Activated CD4-positive, alpha-beta T cell treated with anti-CD3 and anti-CD28 coated beads for 36 hours (primary cell): ENCODE measurements at places on chromosomes 13 and 19. TPM values are rescaled to one million over a fixed set of nuclear protein-coding genes. Genes with fewer than 3 reads are reported as not detected.
A peak's percentile ranks its signal among the peaks of the same experiment; 100 is the strongest.

GRCh38 chr13:67318398-67318797 is 88.3 kb upstream of the PCDH9 start:
- H3K36me3 ChIP-seq: no peaks in the 10 kb centered on the region
- no peaks in the 10 kb centered on the region for H3K27me3 ChIP-seq
- H3K4me3 ChIP-seq: no peak overlapping the region
- DNase-seq: no peak
- no peaks in the 10 kb centered on the region for H3K4me1 ChIP-seq

- H3K36me3 ChIP-seq: no peaks in the 10 kb centered on the region
- peak overlapping the region; percentile 69 for H3K4me3 ChIP-seq
- peak overlapping the region; percentile 72 for H3K27ac ChIP-seq
- peaks cover 19% of the 10 kb centered on the region for H3K4me1 ChIP-seq
- H3K27me3 ChIP-seq: no peaks in the 10 kb centered on the region
- DNase-seq: no peak
Measured at GRCh38 chr19:18339723-18340122, 675 bp upstream of the PGPEP1 start.

- peak overlapping the region; percentile 89 for H3K4me3 ChIP-seq
- peak; percentile 41 for DNase-seq
- H3K36me3 ChIP-seq: peaks cover 8% of the 10 kb centered on the region
- H3K4me1 ChIP-seq: peaks cover 36% of the 10 kb centered on the region
Measured at GRCh38 chr19:1173159-1173844, 766 bp downstream of the SBNO2 start.

The ZNF565 gene
- total RNA-seq: 2.9 TPM

The ZNF729 gene
- total RNA-seq: not detected

GRCh38 chr13:27200413-27201070 is 28.9 kb upstream of the USP12 start:
- H3K27me3 ChIP-seq: peaks cover 8% of the 10 kb centered on the region
- no peaks in the 10 kb centered on the region for H3K36me3 ChIP-seq
- H3K27ac ChIP-seq: no peak overlapping the region
- peak; percentile 17 for DNase-seq

DNA sequence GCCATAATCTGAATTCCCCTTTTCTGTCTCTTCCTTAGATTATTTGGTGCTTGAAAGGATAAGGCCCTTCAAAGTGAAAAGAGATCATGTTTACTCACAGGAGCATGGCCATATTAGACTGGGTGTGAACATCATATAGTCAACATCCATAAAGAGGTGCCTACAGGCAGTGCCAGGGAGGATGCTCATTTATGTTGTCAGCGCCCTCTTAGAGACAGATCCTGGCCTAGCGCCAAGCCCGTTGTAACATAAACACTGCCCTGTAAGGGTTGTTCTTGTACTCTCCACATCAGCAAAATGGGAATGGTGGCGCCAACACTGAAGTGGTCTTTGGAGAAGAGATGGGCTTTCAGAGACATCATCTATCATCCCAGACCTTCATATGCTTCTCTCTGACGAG is 16.1 kb downstream of the PCDH8 start:
- H3K27me3 ChIP-seq: peaks cover 24% of the 10 kb centered on the region
- no peaks in the 10 kb centered on the region for H3K4me1 ChIP-seq
- no peak overlapping the region for H3K27ac ChIP-seq
- no peak for DNase-seq
- no peaks in the 10 kb centered on the region for H3K36me3 ChIP-seq
- no peak overlapping the region for H3K4me3 ChIP-seq

- no peak overlapping the region for H3K4me3 ChIP-seq
- no peak for DNase-seq
- no peaks in the 10 kb centered on the region for H3K27me3 ChIP-seq
- H3K36me3 ChIP-seq: no peaks in the 10 kb centered on the region
Measured at GRCh38 chr19:18491995-18492953, 29.6 kb downstream of the ELL start.
